Right renal pelvis (tissue), 4 donors: ENCODE measurements at places on chromosomes 12 and 14.

DNA sequence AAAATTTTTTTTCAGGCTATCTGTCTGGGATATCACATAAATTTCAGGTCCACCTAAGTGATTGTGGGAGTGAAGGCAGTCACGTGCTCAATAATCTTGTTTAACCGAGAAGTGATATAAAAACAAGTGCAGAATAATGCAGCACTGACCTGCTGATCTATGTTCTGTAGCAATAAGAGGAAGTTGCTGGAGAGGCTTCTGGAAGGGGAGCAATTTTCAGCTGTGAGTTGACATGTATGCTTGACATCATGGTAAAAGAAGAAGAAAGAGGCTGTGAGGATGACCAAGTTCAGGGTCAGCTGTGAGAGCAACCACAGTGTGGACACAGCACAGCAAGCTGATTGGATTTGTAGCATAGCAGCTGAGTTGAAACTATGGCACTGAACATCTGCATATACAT is 172.0 kb upstream of the PELI2 start:
- no peak for DNase-seq

DNA sequence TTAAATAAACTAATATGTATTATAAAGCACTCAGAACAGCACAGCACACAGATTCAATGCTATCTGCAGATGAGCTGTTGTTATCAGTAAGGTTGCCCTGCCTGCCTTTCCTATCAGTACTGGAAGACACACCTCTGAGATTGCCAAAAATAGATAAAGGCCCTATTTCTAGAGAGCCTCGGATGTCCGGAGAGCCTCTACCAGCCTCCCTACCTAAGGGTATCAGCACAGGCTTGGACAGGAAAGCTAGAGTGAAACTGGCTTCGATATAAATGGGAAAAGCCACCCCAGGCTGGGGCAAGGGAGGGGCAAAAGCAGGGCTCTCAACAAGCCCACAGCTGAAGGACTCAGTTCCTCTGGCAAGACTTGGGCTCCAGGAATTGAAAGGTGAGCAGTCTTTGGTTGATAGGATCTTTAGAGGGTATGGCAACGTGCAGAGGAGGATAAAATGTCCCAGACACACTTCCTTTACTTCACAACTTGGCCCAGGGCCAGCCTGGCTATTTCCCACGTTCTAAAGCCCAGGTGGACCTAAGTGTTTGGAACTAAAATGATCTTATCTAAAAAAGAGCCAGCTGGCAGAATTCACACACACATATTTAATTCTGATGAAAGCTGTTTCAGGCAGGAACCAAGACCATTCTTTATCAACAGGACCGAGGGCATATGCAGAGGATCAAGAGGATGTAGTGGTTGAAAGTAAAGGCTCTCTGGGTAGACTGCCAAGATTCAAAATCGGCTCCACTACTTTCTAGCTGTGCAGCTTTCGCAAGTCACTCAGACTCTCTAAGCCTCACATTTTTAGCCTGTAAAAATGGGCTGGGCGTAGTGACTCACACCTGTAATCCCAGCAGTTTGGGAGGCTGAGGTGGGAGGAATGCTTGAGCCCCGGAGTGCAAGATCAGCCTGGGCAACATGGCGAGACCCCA is 37.8 kb upstream of the ITPR2 start:
- no peak for DNase-seq

- DNase-seq = no peak
Measured at GRCh38 chr14:88005050-88005481, at the start of gene GPR65. Gene GPR65 (plus strand): TSS chr14:88005135. CDS start chr14:88010848, 5,713 bp downstream.

GRCh38 chr14:54697001-54697400 is 130.1 kb downstream of the SAMD4A start:
- no peak for DNase-seq

- no peak for DNase-seq
Measured at GRCh38 chr14:103385929-103386712, 906 bp downstream of the MARK3 start.

DNA sequence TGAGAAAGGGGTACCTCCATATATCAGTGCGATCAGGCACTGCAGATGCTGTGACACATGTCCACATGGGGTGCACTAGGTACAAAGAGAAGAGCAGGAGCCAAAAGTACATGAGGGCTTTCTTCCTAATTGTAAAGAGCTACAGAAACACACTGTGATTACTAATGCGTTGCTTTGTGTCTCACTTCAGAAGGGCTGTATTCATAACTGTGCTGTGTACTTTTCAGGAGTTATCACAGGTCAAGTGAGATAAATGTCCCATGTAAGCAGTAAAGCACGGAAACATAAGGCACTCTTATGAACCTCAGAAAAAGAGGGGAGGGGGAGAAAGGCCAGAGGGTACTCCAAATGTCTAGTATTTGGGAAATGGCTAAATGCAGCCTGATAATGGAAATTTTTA is 10.6 kb downstream of the SPRING1 start:
- no peak for DNase-seq
